Activated naive CD8-positive, alpha-beta T cell treated with anti-CD3 and anti-CD28 coated beads for 36 hours (primary cell): ENCODE measurements at places on chromosomes 5 and 9.

DNA sequence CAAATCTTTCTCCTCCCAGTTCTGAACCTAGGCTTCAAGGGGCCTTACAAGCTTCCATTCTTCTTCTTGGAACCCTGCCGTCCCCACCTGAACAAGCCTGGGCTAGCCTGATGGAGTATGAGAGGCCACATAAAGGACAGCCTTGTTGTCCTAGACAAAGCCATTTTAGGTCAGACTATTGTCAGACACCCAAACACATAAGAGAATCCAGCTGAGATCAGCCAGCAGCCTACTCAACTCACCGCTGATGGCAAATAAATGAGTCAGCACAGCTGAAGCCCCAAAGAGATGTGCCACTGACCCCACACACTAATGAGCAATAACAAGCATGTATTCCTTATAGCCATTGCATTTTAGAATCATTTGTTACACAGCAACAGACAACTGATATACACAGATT lies 33.8 kb downstream of the SVEP1 start:
- DNase-seq: no peak
- H3K36me3 ChIP-seq: no peaks in the 10 kb centered on the region
- no peaks in the 10 kb centered on the region for H3K27me3 ChIP-seq
- H3K27ac ChIP-seq: no peak overlapping the region

GRCh38 chr5:95446560-95447221 lies 55.5 kb downstream of the FAM81B start:
- H3K36me3 ChIP-seq: peaks cover 2% of the 10 kb centered on the region
- H3K4me3 ChIP-seq: no peak overlapping the region
- H3K4me1 ChIP-seq: no peaks in the 10 kb centered on the region
- H3K27ac ChIP-seq: no peak overlapping the region

DNA sequence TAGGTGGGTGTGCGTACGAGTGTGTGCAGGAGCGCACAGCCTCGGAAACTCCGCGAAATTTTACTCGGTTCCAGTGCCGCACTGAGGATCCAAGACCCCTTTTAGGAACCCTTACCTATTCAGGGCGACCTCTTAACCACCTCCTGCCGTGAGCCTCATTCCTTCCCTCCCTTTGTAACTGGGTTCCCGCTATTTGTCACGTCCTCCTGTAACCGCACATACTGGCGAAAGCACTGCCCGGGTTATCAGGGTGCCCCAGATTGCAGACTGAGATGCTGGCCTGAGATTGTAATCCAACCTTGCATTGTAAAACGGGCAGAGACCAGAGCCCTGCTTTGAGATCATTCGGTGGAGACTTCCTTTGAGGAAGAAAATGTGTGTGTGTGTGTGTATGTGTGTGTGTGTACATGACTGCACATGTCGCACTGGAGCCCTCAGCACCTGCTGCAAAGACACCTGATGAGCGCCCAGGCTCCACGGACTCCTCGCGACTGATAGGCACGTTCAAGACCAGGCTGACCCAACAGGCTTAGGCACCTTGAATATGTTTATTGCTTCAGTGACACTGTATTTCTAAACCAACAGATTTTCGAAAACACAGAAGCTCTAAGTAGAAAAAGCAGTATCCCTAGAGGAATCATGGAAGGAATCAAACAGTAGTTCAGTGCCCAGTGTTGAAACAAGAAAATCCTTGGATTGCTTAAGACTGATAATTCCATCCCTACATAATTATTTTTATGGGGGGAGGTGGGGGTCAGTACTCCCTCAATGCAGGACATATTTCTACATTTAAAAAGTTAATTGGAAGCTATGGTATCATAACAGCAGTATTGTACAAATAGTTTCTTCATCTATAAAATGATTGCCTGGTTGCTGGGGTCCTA lies 86.5 kb upstream of the TNFAIP8 start:
- peak overlapping the region; percentile 93 for H3K27ac ChIP-seq
- H3K4me3 ChIP-seq: peak overlapping the region; percentile 93
- peaks cover 52% of the 10 kb centered on the region for H3K4me1 ChIP-seq
- DNase-seq: peak; percentile 27
- H3K27me3 ChIP-seq: no peaks in the 10 kb centered on the region

GRCh38 chr5:38936269-38936668 lies 90.5 kb downstream of the OSMR start:
- no peak overlapping the region for H3K27ac ChIP-seq
- no peaks in the 10 kb centered on the region for H3K27me3 ChIP-seq
- DNase-seq: no peak

DNA sequence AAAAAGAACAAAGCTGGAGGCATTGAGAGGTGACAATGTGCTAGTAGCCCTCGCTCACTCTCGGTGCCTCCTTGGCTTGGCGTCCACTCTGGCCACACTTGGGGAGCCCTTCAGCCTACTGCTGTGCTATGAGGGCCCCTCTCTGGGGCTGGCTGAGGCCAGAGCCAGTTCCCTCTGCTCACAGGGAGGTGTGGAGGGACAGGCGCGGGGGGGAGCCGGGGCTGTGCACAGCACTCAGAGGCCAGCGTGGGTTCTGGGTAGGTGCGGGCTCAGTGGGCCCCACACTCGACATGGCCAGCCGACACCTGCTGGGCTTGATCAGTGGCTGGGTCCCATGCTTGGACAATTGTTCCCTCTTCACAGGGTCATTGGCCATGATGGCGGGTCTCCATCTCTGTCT lies 202.5 kb upstream of the GRAMD2B start:
- H3K4me1 ChIP-seq: no peaks in the 10 kb centered on the region
- H3K36me3 ChIP-seq: no peaks in the 10 kb centered on the region
- DNase-seq: no peak
- no peaks in the 10 kb centered on the region for H3K27me3 ChIP-seq

DNA sequence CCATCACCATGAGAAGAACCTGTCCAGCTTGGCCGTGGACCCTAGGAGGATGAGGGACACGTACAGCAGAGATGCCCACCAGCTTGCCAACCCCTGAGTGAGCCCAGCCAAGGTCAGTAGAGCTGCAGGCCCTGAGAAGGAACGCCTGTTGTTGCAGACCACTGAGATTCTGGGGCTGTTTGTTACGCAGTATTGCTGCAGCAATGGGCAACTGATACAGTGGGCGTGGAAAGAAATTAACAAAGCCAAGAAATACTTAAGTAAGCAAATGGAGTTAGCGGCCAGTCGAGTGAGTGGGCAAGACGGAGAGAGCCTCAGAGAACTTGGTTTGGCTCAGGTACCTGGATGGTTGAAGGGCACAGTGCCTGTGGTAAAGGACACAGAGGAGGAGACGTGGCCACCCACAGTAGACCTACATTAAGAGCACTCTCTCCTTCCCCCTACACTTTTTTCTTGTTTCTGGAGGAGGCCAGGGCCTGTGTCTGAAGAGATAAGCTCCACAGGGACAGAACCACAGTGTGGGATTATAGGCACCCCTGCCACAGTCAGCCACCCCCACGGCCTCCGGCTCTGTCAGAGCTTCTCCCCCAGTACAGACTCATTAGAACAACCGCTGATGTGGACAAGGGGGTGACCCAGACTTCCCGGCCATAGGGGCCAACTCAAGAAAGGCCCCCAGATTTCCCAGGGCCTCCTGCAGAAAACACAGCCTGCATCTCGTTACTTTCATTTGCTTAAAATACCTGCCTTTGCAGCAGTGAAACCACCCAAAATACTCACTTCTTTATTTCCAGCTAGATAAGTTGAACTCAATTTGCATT lies 40.1 kb upstream of the GRHPR start:
- no peaks in the 10 kb centered on the region for H3K27me3 ChIP-seq
- H3K27ac ChIP-seq: no peak overlapping the region
- DNase-seq: no peak
- H3K4me1 ChIP-seq: no peaks in the 10 kb centered on the region
- H3K4me3 ChIP-seq: no peak overlapping the region
- peaks cover 3% of the 10 kb centered on the region for H3K36me3 ChIP-seq

DNA sequence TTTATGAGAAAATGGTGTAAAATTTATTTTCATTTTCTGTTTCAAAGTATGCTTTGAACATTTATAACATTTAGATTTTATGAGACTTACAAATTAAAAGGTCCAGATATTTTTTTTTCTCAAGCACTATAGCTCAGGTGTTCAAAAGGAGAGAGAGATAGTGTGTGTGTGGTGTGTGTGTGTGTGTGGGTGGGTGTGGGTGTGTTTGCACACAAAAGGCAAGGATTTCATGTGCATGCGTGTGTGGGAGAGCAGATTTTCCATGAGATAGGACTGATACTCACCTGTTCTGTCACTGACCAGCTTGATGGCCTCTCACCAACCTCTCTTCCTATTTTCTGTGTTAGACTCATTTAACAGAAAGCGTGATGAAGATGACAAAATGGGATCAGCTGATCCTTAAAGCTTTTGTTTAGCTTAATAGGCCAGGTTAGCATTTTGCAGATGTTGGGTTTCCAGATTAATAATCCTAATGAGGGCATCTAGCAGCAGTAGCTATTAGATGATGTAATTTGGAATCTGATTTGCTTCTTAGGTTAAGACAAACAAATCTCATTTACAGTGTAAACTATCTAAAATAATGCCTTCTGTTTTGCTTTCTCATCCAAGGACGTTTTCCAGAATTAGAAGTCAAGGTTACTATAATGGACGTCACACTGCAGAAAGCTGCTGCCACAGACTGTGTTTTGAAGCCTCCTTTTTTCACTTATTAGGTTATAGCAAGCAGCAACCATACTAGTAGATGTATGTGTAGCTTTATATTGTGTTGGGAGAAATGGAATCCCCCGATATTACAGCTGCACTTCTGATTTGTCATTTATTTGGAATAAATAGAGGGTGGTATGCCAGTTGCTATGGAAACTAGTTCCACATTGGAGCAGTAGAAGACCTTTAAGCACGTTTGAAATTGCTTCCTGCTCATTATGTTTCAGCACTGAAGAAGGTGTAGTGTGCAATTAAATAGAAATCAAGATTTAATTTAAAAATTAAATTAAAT lies 355.6 kb downstream of the TAF11L14 start:
- H3K4me3 ChIP-seq: no peak overlapping the region
- H3K4me1 ChIP-seq: no peaks in the 10 kb centered on the region
- no peak overlapping the region for H3K27ac ChIP-seq
- no peak for DNase-seq
- H3K27me3 ChIP-seq: no peaks in the 10 kb centered on the region

DNA sequence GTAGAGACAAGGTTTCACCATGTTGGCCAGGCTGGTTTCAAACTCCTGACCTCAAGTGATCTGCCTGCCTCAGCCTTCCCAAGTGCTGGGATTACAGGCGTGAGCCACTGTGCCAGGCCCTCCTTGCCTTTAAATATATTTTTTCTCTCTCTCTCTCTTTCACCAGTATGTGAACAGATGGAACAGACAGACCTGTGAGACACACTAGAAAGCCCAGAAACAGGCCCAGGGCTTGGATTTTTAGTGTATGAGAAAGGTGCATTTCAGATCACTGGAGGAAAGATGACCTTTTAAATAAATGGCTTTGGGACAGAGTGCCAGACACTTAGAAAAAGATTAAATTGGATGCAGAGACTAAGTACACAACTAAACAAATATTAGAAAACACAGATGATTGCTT lies 3.1 kb downstream of the RASGEF1C start:
- H3K4me3 ChIP-seq: no peak overlapping the region
- H3K27ac ChIP-seq: no peak overlapping the region
- DNase-seq: no peak
- H3K36me3 ChIP-seq: peaks cover 2% of the 10 kb centered on the region
- H3K27me3 ChIP-seq: peaks cover 45% of the 10 kb centered on the region
- H3K4me1 ChIP-seq: peaks cover 5% of the 10 kb centered on the region

DNA sequence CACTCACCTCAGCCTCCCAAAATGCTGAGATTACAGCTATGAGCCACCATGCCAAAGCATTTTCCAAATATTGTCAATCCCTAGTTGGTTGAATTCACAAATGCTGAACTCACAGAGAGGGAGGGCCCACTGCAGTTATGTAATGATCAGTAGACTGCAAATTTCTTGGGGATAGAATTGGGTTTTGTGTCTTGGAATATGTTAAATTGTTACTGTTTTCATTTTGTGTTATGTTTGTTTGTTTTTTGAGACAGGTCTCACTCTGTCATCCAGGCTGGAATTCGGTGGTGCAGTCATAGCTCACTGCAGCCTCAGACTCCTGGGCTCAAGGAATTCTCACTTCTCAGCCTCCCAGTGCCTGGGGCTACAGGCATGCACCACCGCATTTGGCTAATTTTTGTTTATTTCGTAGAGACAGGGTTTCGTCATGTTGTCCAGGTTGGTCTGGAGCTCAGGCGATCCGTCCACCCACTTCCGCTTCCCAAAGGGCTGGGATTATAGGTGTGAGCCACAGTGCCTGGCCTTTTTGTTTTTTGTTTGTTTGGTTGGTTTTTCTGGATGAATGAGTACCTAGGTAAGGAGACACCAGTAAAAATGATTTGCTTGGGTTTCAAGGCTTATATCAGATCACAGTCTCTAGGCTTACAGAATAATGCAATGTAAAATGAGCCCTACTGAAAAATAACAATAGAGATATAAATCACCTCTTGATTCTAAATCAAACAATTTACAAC lies 31.5 kb upstream of the LMNB1 start:
- DNase-seq: no peak
- peaks cover 5% of the 10 kb centered on the region for H3K27me3 ChIP-seq
- no peaks in the 10 kb centered on the region for H3K36me3 ChIP-seq
- no peak overlapping the region for H3K27ac ChIP-seq
- peaks cover 29% of the 10 kb centered on the region for H3K4me1 ChIP-seq

- no peak for DNase-seq
- H3K27ac ChIP-seq: no peak overlapping the region
- H3K27me3 ChIP-seq: peaks cover 14% of the 10 kb centered on the region
- no peaks in the 10 kb centered on the region for H3K36me3 ChIP-seq
- H3K4me1 ChIP-seq: peaks cover 2% of the 10 kb centered on the region
Measured at GRCh38 chr9:134328341-134328840, 2.1 kb downstream of the RXRA start.

DNA sequence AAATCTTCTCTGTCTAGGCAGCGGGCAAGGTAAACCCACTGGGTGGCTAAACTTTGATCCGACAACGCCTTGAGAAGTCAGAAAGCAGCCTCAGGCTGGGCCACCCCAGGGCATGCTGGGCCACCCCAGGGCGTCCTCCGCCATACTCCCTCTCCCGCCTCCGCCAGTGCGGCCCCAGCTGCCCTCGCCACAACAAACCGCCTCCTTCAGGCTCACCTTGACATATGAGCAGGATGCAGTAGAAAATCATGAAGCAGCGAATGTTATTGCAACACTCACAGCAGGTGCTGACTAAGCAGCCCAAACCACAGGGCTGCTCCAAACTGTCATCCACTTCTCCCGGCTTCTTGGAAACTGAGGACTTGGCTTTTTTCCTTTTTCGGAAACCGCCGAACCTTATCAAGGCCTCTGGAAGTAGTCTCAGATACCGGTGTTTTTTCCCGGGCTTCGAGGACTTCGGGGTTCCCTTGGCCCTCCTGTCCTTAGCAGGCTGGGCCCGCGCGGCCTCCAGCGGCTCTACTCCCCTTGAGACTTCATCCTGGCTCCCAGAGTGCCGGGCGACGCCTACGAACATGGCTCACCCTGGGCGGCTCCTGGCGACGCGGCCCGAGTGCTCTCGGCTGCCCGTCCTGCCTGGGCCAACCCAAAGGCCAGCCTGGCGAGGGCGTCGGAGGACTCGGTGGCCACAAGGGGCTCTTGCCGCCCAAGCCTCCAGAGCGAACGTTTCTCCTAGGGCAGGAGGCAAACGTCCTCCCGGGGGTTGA lies at the start of gene SLCO6A1:
Gene SLCO6A1, minus strand, starts transcription at position 731 of the 764 bp plus-strand sequence. Its CDS starts 157 bp downstream, at position 574.
- no peaks in the 10 kb centered on the region for H3K4me1 ChIP-seq
- no peaks in the 10 kb centered on the region for H3K27me3 ChIP-seq
- H3K27ac ChIP-seq: no peak within 1 kb of the TSS
- no peaks in the 10 kb centered on the region for H3K36me3 ChIP-seq
- DNase-seq: no peak
